ENCODE measurements at places on chromosomes 7 and 10. TPM values are rescaled to one million over a fixed set of nuclear protein-coding genes. Genes with fewer than 3 reads are reported as not detected.

DNA sequence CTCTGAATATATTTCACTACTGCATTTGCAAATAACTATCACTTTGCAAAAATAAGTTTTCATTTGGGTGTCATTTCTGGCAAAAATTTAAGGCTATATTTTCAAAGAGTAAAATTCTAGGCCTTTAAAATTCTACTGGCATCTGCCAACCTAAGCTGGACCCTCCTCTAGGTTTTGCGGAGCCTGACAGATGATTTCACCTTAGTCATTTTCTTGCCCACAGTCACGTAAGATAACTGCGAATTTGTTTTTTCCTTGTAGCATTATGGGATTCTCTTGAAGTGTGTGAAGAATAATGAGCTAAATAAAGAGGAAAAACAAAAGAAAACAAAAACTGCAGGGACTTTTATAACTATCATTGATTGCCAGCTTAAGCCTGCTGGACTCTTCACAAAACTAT lies 7.8 kb downstream of the MEOX2 start:
- H3K36me3 ChIP-seq: no peaks in the 10 kb centered on the region
- H3K4me3 ChIP-seq: peak overlapping the region; percentile 1
- no peak overlapping the region for H3K27ac ChIP-seq
- no peaks in the 10 kb centered on the region for H3K4me1 ChIP-seq
- DNase-seq: no peak

GRCh38 chr10:73855413-73855812 lies 18.9 kb downstream of the CAMK2G start:
- H3K4me1 ChIP-seq: peaks cover 11% of the 10 kb centered on the region
- peaks cover 47% of the 10 kb centered on the region for H3K36me3 ChIP-seq
- no peaks in the 10 kb centered on the region for H3K27me3 ChIP-seq
- DNase-seq: peak; percentile 73
- H3K27ac ChIP-seq: no peak overlapping the region

- H3K4me1 ChIP-seq: no peaks in the 10 kb centered on the region
- no peak overlapping the region for H3K27ac ChIP-seq
- H3K4me3 ChIP-seq: no peak overlapping the region
- DNase-seq: no peak
Observed at GRCh38 chr7:24991353-24991752, 11.4 kb upstream of the OSBPL3 start.

DNA sequence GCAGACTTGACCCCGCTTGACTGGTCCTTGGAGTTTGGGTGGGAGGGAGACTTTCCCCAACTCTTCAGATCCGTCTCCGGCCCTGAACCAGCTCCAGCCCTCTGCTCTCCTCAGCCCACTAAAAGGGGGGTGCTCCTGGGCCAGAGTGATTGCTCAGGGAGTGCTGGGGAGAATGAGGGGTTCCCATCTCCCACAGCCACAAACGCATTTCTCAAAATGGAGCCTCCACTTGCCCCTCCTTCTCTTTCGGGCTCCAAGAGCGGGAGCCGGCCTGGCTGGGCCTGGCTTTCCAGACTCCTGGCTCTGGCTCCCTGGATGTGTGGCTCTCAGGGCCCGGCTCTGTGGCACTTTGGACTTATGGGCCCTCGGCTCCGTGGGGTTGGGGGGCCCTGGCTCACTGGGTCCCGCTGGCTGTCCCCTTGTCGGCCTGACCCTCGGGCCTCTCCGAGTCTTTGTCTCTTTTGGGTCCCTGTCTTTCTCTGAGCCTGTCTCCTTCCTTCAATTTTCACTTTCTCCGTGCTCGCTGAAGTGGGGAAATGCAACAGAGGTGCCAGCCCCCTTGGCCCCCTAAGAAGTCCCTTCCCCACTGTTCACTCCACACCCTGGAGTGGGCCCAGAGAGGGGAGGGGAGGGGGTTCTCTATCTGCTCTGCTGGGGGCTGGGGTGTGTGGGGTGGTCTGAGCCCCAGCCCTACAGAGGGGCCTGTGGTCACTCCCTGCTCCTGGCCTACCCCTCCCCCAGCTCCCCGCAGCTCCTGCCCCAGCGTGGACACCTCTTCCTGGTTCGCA lies 713 bp downstream of the LZTS2 start:
- H3K27me3 ChIP-seq: no peaks in the 10 kb centered on the region
- peaks cover 43% of the 10 kb centered on the region for H3K4me1 ChIP-seq
- H3K4me3 ChIP-seq: peak overlapping the region; percentile 92
- H3K27ac ChIP-seq: peak overlapping the region; percentile 87

DNA sequence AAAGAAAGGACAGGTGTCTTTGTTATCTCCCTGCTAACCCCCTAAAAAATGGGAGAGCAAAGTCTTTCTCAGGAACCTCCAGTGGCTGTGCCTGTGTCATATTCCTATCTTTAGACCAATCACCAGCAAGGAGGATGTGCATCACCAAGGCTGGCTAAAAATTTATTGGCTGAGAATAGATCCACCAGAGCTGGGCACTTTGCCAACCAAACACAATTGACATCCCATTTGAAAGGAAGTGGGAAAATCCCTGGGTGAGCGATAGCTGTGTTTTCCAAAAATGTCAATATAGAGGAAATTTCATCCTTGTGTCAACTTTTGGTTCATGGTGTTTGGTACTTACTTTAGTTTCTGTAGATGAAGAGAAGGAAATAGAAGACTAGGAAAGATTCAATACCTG lies 13.1 kb upstream of the GPR141 start:
- no peak overlapping the region for H3K4me3 ChIP-seq
- H3K4me1 ChIP-seq: no peaks in the 10 kb centered on the region
- DNase-seq: no peak
- no peaks in the 10 kb centered on the region for H3K27me3 ChIP-seq
- no peaks in the 10 kb centered on the region for H3K36me3 ChIP-seq
- H3K27ac ChIP-seq: no peak overlapping the region

DNA sequence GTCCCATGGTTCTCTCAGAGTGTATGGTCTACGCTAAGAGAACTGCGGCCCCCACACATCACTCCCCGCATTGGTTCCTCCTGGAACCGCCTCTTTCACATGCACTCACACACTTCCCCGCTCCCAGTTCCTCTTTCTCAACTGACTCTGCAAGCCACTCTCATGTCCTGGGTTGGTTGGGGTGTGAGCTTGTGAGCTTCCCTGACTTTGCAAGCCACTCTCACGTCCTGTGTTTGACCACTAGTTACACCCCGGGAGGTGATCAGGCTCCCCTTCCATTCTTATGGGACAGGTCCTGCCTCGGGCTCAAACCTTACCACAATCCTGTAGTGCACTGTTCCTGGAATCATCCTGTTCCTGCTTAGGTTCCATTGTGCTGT lies 105.0 kb downstream of the TRIM24 start:
- no peaks in the 10 kb centered on the region for H3K4me1 ChIP-seq
- no peaks in the 10 kb centered on the region for H3K27me3 ChIP-seq
- no peak for DNase-seq
- H3K36me3 ChIP-seq: peaks cover 55% of the 10 kb centered on the region

DNA sequence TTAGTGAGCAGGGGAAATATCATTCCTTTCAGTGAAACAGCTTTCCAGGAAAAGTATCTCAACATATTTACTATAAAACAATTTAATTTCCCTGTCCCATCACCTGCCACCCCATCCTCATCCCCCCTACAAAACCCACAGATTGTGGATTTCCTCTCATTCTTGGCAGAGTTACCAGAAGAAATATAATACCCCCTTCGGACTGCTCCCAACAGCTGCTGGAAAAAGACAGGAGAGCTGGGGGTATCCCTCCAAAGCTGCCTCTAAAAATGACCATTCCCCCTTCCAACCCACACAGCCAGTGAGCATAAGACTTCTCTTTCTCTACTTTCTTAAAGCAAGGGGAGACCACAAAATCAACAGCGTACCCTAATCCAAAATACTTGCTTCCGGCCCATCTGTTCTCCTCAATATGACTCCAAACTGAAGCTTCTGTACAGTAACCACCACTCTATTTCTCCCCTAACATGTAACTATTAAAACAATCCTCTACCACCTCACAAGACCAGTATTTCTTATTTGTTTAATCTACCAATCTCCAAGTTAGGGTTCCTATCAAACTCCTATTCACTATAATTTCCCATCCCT lies 7.8 kb downstream of the FBXW4 start:
- DNase-seq: no peak
- H3K4me3 ChIP-seq: no peak overlapping the region
- H3K36me3 ChIP-seq: no peaks in the 10 kb centered on the region
- no peak overlapping the region for H3K27ac ChIP-seq

GRCh38 chr10:15084502-15084922 lies 4.1 kb downstream of the ACBD7 start:
- DNase-seq: no peak
- peak overlapping the region; percentile 55 for H3K4me3 ChIP-seq
- H3K27me3 ChIP-seq: no peaks in the 10 kb centered on the region
- peak overlapping the region; percentile 72 for H3K27ac ChIP-seq

DNA sequence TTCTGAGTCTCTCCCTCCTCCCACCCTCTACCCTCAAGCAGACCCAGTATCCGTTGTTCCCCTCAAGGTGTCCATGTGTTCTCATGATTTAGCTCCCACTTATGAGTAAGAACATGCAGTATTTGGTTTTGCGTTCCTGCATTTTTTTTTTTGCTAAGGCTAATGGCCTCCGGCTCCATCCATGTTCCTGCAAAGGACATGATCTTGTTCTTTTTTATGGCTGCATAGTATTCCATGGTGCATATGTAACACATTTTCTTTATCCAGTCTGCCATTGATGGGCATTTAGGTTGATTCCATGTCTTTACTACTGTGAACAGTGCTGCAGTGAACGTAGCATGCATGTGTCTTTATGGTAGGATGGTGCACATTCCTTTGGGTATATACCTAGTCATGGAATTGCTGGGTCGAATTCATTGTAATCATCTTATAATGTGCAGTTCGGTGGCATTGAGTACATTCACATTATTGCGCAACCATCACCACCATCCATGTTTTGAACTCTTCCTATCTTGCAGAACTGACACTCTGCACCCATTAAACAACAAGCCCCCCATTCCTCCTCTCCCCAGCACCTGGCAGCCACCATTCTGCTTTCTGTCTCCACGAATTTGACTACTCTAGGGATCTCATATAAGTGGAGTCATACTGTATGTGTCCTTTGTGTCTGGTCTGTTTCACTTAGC lies 125.5 kb downstream of the CAMK1D start:
- no peak overlapping the region for H3K27ac ChIP-seq
- H3K27me3 ChIP-seq: no peaks in the 10 kb centered on the region
- H3K4me1 ChIP-seq: no peaks in the 10 kb centered on the region
- no peak overlapping the region for H3K4me3 ChIP-seq

DNA sequence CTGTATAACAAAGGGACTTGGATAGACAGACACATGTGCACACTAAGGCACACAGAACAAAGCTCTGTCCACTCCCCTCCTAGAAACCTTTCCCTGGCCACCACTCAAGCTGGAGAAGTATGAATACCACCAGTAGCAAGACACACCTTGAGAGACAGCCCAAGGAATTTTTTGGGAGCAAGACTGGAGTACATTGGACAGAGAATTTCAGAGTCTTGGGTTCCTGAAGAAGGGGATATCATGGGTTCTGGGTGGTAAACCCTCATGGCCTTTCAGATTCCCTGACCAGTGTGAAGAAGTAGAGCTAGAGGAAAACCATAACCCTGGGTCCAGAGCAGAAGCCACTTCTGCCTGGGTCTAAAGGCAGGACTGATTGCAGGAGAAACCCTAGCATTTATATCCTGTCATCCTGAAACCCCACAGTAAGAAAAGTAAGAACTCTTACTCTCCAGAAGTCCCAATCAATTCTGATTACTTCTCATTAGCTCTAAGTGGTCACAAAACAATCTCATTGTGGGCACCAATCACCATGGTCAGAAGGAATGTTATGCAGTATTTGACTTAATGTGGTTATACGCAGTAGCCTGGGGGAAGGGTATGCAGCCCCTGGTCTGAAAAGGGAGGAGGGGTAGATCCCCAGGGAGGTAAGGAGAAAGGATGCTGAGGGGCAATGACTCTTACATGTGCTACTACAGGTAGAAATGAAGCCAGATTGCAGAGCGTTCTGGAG lies 20.4 kb upstream of the MACC1 start:
- H3K27me3 ChIP-seq: no peaks in the 10 kb centered on the region
- H3K4me1 ChIP-seq: no peaks in the 10 kb centered on the region
- no peak for DNase-seq
- H3K36me3 ChIP-seq: no peaks in the 10 kb centered on the region
- no peak overlapping the region for H3K27ac ChIP-seq

DNA sequence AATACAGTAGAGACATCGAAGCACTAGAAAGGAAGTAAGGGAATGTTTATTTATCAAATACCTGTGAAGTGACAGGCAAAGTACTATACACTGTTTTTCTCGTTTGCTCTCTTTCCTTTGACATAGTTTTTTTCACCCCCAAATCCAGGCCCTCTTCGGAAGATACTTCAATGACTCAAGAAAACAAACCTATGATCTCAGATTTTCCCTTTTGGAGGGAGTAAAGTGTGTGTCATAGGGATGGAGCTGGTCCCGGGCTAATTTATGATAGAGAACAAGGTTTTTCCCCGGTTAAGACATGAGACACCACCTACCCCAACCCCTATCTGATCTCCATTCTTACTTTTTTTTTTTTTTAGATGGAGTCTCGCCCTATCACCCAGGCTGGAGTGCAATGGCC lies 61.7 kb downstream of the MAP3K8 start:
- no peak overlapping the region for H3K4me3 ChIP-seq
- H3K4me1 ChIP-seq: peaks cover 15% of the 10 kb centered on the region
- no peaks in the 10 kb centered on the region for H3K36me3 ChIP-seq
- H3K27ac ChIP-seq: no peak overlapping the region
- no peaks in the 10 kb centered on the region for H3K27me3 ChIP-seq

GRCh38 chr7:106795877-106796231 lies 69.2 kb upstream of the PIK3CG start:
- no peaks in the 10 kb centered on the region for H3K4me1 ChIP-seq
- H3K36me3 ChIP-seq: no peaks in the 10 kb centered on the region
- H3K27ac ChIP-seq: no peak overlapping the region
- no peaks in the 10 kb centered on the region for H3K27me3 ChIP-seq

Gene ANKRD30A
- 0.12 TPM for total RNA-seq

Gene SMC3
- total RNA-seq: 29.8 TPM

Gene CALCR
- total RNA-seq: not detected

Gene TAS2R41
- not detected for total RNA-seq

Gene HOXA11
- not detected for total RNA-seq

Gene C10orf90
- total RNA-seq: not detected

Data from upper lobe of right lung (tissue), 1 donor.